ENCODE measurements at places on chromosomes 2 and 18.
A peak's percentile ranks its signal among the peaks of the same experiment; 100 is the strongest.

DNA sequence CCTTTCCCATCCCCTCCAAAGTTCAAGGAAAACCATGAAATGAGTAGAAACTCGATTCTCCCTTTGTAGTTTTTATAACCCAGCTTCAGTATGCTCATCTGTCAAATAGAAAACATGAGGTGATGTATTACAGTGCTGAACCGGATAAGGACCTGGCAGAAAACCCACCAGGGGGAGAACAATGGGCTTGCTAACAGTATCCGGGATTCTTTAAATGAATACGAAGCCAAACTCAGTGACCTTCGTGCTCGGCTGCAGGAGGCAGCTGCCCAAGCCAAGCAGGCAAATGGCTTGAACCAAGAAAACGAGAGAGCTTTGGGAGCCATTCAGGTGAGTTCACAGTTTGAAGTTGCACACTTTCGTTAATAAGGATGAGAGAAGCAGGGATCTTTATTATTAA, 113.6 kb upstream of the TTC39C start:
- H3K27ac ChIP-seq = no peak overlapping the region
- H3K36me3 ChIP-seq = peaks cover 6% of the 10 kb centered on the region
- no peak overlapping the region for H3K4me3 ChIP-seq
- DNase-seq = no peak
- H3K4me1 ChIP-seq = no peaks in the 10 kb centered on the region

GRCh38 chr18:57581301-57581934, 5.1 kb downstream of the FECH start:
- H3K4me3 ChIP-seq = no peak overlapping the region
- peaks cover 14% of the 10 kb centered on the region for H3K4me1 ChIP-seq
- H3K36me3 ChIP-seq = peaks cover 37% of the 10 kb centered on the region
- H3K27me3 ChIP-seq = no peaks in the 10 kb centered on the region
- no peak for DNase-seq

- no peaks in the 10 kb centered on the region for H3K36me3 ChIP-seq
- no peak overlapping the region for H3K27ac ChIP-seq
- peaks cover 29% of the 10 kb centered on the region for H3K27me3 ChIP-seq
Measured at GRCh38 chr2:44880125-44880483, 61.4 kb upstream of the SIX3 start.

DNA sequence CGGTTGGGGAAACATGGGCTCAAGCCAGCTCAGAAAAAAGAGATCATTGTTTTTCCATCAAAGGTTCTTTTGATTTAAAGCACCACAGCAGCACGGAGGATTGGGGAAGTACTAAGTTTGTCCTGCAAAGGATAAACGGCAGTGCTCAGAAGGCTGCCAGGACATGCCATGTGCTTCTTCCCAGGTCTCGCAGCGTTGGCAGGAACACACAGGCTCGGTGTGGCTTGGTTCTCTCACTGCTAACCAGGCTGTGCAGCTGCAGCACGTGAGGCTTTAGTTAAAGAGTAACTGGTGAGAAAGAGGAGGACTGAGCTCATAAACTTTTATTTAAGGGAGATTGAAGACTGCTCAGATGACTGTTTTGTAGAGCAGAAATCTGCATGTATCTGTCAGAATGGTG, 264.3 kb downstream of the TSN start:
- H3K36me3 ChIP-seq = no peaks in the 10 kb centered on the region
- no peak overlapping the region for H3K4me3 ChIP-seq
- no peaks in the 10 kb centered on the region for H3K27me3 ChIP-seq
- peaks cover 11% of the 10 kb centered on the region for H3K4me1 ChIP-seq
- H3K27ac ChIP-seq = no peak overlapping the region

DNA sequence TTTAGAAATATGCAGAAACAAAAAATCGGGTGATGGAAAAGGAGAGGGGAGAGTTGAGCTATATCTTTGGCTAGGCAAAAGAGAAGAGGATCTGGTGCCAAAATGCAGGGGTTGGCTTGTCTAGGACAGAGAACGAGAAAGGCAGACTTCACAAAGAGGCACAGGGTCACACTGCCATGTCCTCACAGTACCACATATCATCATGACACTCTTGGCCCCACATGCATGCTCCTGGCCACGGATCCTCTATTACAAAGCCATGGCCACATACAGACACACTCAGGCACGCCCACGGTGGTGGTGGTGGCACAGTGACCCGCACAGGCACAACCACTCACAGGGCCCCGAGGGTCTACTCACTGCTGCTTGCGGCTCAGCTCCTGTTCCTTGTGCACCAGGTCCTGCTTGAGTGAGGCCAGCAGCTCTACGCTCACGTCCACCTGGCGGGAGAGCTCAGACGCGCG, 15.9 kb downstream of the FBXO41 start:
- H3K4me3 ChIP-seq = no peak overlapping the region
- no peaks in the 10 kb centered on the region for H3K4me1 ChIP-seq
- no peak for DNase-seq
- H3K36me3 ChIP-seq = no peaks in the 10 kb centered on the region

GRCh38 chr2:136131961-136132824, 14.2 kb upstream of the CXCR4 start:
- no peak for DNase-seq
- H3K4me1 ChIP-seq = peaks cover 11% of the 10 kb centered on the region
- H3K27ac ChIP-seq = peak overlapping the region; percentile 34
- H3K27me3 ChIP-seq = peaks cover 4% of the 10 kb centered on the region
- no peak overlapping the region for H3K4me3 ChIP-seq
- H3K36me3 ChIP-seq = no peaks in the 10 kb centered on the region

GRCh38 chr2:143802871-143803650, 673.8 kb downstream of the ARHGAP15 start:
- no peaks in the 10 kb centered on the region for H3K4me1 ChIP-seq
- no peak for DNase-seq
- H3K27me3 ChIP-seq = no peaks in the 10 kb centered on the region
- no peaks in the 10 kb centered on the region for H3K36me3 ChIP-seq
- H3K4me3 ChIP-seq = no peak overlapping the region
- H3K27ac ChIP-seq = no peak overlapping the region

- H3K27ac ChIP-seq = no peak overlapping the region
- H3K27me3 ChIP-seq = peaks cover 7% of the 10 kb centered on the region
- no peaks in the 10 kb centered on the region for H3K36me3 ChIP-seq
- peaks cover 8% of the 10 kb centered on the region for H3K4me1 ChIP-seq
- H3K4me3 ChIP-seq = peak overlapping the region; percentile 47
Measured at GRCh38 chr18:3498698-3499471, 48.9 kb downstream of the TGIF1 start.

GRCh38 chr2:230872968-230873660, 8.4 kb downstream of the ITM2C start:
- no peaks in the 10 kb centered on the region for H3K36me3 ChIP-seq
- no peak overlapping the region for H3K4me3 ChIP-seq
- H3K27me3 ChIP-seq = no peaks in the 10 kb centered on the region
- peak; percentile 46 for DNase-seq
- H3K27ac ChIP-seq = no peak overlapping the region
- H3K4me1 ChIP-seq = peaks cover 6% of the 10 kb centered on the region

- H3K27ac ChIP-seq = no peak overlapping the region
- H3K4me1 ChIP-seq = no peaks in the 10 kb centered on the region
- no peak overlapping the region for H3K4me3 ChIP-seq
- H3K36me3 ChIP-seq = no peaks in the 10 kb centered on the region
- no peak for DNase-seq
Measured at GRCh38 chr2:195026261-195026660, 630.8 kb upstream of the SLC39A10 start.

- peak within 1 kb of the TSS; percentile 90 for H3K4me3 ChIP-seq
- H3K4me1 ChIP-seq = peaks cover 31% of the 10 kb centered on the region
- peak within 1 kb of the TSS; percentile 72 for H3K27ac ChIP-seq
- no peaks in the 10 kb centered on the region for H3K36me3 ChIP-seq
Measured at GRCh38 chr18:46071653-46072375, at the start of gene PSTPIP2. Gene PSTPIP2, minus strand, starts transcription at chr18:46072260. Its CDS starts 72 bp downstream, at chr18:46072188.

- peak overlapping the region; percentile 81 for H3K27ac ChIP-seq
- H3K4me1 ChIP-seq = peaks cover 39% of the 10 kb centered on the region
- H3K36me3 ChIP-seq = no peaks in the 10 kb centered on the region
- H3K27me3 ChIP-seq = no peaks in the 10 kb centered on the region
Measured at GRCh38 chr18:79949697-79950487, 1.6 kb downstream of the SLC66A2 start.

DNA sequence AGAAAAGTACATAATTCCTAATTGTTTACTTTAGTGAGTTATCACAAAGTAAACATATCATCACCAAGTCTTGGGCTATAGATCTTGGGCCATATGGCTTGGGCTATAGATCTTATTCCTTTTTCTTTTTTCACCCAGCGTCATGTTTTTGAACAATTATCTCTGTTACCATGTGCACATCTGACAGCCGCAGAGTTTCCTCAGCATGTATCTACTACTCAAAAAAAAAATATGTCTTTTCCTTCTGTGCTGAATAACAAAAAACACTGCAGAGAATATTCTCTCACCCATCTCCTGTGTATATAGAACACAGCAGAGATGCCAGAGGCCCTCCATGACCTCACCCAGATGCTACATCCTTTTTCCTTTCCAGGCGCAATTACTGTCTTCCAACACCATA, 76.2 kb upstream of the MYO3B start:
- H3K36me3 ChIP-seq = no peaks in the 10 kb centered on the region
- no peak overlapping the region for H3K27ac ChIP-seq
- no peaks in the 10 kb centered on the region for H3K4me1 ChIP-seq
- no peaks in the 10 kb centered on the region for H3K27me3 ChIP-seq
- H3K4me3 ChIP-seq = no peak overlapping the region
- DNase-seq = no peak

DNA sequence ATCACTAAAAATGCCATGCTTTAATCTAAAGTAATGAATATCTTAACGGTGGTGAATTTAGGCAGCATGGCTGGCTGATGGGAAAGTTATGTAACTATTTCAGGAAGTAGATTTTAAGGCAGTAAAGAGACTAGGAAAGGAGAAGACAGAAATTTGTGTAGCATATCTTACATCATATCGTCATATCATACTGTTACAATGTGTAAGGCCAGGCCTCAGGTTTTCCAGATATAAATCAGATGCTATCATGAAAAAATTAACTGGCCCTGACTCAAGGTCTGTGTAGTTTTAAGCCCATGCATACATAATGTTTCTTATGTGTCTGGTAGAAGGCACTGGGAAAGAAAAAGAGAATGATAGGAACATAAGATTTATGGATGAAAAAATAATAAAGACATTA, 8.9 kb upstream of the FAP start:
- H3K27me3 ChIP-seq = no peaks in the 10 kb centered on the region
- no peak overlapping the region for H3K27ac ChIP-seq
- no peaks in the 10 kb centered on the region for H3K4me1 ChIP-seq
- H3K36me3 ChIP-seq = no peaks in the 10 kb centered on the region
- no peak for DNase-seq

GRCh38 chr2:195343942-195344530, 313.0 kb upstream of the SLC39A10 start:
- no peak overlapping the region for H3K4me3 ChIP-seq
- H3K36me3 ChIP-seq = no peaks in the 10 kb centered on the region
- H3K27me3 ChIP-seq = no peaks in the 10 kb centered on the region
- no peak overlapping the region for H3K27ac ChIP-seq
- H3K4me1 ChIP-seq = no peaks in the 10 kb centered on the region

GRCh38 chr2:98299211-98299905, 46.9 kb upstream of the CNGA3 start:
- H3K27ac ChIP-seq = no peak overlapping the region
- no peaks in the 10 kb centered on the region for H3K4me1 ChIP-seq
- H3K27me3 ChIP-seq = peaks cover 3% of the 10 kb centered on the region
- H3K4me3 ChIP-seq = no peak overlapping the region
- H3K36me3 ChIP-seq = no peaks in the 10 kb centered on the region

GRCh38 chr2:133292259-133292658, 276.0 kb downstream of the NCKAP5 start:
- no peaks in the 10 kb centered on the region for H3K36me3 ChIP-seq
- no peak overlapping the region for H3K4me3 ChIP-seq
- H3K4me1 ChIP-seq = no peaks in the 10 kb centered on the region
- DNase-seq = no peak
- H3K27me3 ChIP-seq = no peaks in the 10 kb centered on the region
- no peak overlapping the region for H3K27ac ChIP-seq

- DNase-seq = no peak
- H3K4me3 ChIP-seq = no peak overlapping the region
- no peak overlapping the region for H3K27ac ChIP-seq
- H3K36me3 ChIP-seq = no peaks in the 10 kb centered on the region
- peaks cover 12% of the 10 kb centered on the region for H3K4me1 ChIP-seq
Measured at GRCh38 chr2:1606046-1606400, 138.3 kb downstream of the PXDN start.

Data from upper lobe of right lung (tissue), 1 donor.